Keratinocyte (primary cell): ENCODE measurements at places on chromosomes 1 and 21.

GRCh38 chr1:234609691-234610042 is 311 bp downstream of the IRF2BP2 start:
- no peak for DNase-seq

DNA sequence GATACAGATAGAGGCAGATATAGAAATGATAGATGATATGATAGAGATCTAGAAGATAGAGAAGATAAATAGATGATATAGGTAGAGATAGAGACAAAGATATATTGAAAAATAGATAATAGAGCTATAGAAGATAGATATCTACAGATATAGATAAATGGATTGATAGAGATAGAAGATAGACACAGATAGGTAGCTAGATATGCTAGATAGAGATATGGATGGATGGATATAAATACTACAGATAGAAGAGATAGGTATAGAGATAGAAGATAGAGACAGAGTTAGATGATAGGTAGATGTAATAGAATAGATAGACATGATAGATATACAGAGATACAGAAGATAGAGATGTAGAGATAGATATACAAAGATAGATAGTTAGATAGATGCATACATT is 21.4 kb downstream of the TRIM11 start:
- DNase-seq: no peak

DNA sequence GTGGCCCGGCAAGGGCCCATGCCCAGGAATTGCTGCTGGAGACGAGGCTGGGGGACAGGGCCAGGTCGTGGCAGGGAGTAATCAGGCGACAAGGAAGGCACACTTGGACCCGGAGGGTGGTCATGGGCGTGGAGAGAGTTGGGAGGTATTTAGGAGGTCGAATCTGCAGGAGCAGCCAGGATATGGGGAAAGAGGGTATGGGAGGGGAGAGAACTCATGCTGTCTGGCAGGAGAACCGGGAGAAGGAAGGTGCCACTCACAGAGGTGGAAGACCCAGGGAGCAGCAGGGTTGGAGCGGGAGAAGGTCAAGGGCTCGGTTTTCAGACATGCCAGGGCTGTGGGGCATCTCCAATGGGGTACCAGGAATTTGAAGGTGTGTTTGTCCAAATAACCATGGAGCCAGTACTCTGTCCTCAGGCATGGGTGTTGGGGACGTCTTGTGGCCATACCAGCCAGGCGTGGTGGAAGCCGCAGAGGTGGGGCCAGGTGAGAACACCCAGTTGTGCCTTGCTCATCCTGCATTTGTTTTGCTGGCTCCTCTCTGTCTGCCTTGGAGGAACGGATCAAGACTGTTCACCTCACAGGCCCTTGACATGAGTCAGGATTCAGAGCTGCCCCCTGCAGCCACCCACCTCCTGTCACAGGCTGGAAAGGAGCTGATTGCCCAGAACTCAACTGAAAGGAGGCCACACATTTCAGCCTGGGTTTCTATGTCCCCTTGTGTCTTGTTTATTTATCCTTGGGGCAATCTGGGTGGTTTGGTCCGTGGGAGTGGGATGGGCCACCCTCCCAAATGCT is 111.6 kb downstream of the SPSB1 start:
- no peak for DNase-seq

GRCh38 chr21:45381865-45382696 is 22.9 kb upstream of the COL18A1 start:
- no peak for DNase-seq

- DNase-seq: no peak
Observed at GRCh38 chr21:38544661-38545060, 46.4 kb upstream of the ERG start.
